ENCODE measurements at places on chromosomes 2 and 18.
A peak's percentile ranks its signal among the peaks of the same experiment; 100 is the strongest.

GRCh38 chr2:86413296-86414094 is 27.7 kb upstream of the KDM3A start:
- no peak for DNase-seq

DNA sequence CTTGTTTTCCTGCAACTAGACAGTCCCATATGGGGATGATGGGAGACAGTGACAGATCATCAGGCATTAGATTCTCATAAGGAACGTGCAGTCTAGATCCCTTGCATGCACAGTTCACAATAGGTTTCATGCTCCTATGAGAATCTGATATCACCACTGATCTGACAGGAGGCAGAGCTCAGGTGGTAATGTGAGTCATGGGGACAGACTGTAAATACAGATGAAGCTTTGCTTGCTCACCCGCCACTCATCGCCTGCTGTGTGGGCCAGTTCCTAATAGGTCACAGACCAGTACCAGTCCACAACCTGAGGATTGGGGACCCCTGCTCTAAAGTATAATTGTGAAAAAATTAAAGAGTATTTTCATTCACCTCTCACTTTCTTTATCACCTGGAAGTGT is 23.6 kb upstream of the RAB1A start:
- DNase-seq: peak; percentile 18

GRCh38 chr2:19125901-19126680 is 232.3 kb downstream of the OSR1 start:
- DNase-seq: no peak

DNA sequence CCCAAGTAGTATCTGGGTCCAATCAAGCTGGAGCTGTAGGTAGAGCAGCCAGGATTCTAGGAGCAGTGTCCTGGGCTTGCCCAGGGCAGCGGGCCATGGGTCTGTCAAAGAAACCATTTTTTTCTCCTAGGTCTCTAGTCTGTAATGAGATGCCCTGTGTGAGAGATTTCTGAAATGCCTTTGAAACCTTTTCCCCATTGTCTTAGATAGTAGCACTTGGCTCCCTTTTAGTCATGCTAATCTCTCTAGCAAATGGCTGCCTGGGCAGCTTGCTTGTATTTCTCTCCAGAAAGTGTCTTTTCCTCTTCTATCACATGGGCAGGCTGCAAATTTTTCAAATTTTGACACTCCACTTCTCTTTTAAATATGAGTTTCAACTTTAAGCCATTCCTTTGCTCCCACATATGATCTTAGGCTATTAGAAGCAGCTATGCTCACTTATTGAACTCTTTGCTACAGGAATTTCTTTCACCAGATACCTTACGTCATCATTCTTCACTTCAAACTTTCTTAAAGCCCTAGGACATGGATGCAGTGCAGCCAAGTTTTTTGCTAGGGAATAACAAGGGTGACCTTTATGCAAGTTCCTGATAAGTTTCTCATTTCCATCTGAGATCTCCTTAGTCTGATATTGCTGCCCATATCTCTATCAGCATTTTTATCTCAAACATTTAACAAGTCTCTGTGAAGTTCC is 890.2 kb upstream of the VRK2 start:
- no peak for DNase-seq

DNA sequence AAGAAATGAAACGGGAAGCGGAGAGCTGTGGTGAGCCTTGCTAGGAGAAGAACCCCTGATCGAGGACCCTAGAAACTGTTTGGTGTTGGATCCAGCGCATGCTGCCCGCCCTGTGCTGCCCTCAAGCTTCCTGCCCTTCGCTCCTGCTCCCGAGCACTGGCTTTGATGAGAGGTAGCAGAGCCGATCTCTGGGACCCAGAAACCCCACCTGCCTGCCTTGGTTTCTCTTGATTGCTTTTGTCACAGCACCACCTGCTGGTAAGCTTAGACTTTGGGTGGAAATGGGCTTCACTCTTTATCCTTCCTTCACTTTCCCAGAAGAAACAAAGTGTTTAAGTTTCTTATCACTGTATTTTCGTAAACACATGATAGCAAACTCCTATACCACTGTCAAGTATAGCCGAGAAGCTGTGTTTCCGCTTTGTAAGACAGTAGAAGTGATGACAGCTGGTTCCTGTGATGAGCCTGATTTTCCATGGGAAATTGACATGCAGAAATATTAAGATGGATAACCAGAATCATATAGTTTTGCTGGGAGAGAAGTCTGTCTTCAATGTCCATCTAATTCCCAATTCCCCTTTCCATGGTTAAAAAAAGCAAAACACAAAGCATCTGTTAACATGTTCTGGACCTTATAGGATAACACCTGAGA is 267.4 kb downstream of the PHLPP1 start:
- peak; percentile 15 for DNase-seq

DNA sequence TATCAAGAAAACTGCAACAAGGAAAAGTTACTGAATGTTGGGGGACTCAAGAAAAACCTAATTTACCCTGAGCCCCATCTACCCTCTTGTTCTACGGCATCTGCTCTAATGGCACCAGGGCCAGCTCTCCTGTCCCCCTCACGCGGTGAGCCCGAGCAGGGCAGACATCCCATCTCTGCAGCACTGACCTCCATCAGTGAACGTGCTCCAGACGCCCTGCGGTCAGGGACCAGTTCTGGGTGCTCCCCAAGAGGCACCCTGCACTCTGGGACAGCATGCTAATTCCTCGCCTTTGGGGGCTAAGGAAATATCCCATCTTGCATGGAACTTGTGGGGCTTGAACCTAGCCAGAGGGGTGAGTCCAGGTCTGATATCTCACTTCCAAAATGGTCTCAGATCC is 43.0 kb downstream of the CENPO start:
- DNase-seq: no peak

- DNase-seq: no peak
Measured at GRCh38 chr2:24912986-24913385, 7.1 kb downstream of the ADCY3 start.

- no peak for DNase-seq
Measured at GRCh38 chr2:149175956-149176355, 137.5 kb downstream of the LYPD6B start.

GRCh38 chr2:9757501-9758264 is 85.6 kb upstream of the TAF1B start:
- no peak for DNase-seq

GRCh38 chr2:159051133-159051532 is 82.7 kb downstream of the TANC1 start:
- no peak for DNase-seq

- DNase-seq: no peak
Measured at GRCh38 chr2:42917425-42917927, 125.1 kb upstream of the HAAO start.

DNA sequence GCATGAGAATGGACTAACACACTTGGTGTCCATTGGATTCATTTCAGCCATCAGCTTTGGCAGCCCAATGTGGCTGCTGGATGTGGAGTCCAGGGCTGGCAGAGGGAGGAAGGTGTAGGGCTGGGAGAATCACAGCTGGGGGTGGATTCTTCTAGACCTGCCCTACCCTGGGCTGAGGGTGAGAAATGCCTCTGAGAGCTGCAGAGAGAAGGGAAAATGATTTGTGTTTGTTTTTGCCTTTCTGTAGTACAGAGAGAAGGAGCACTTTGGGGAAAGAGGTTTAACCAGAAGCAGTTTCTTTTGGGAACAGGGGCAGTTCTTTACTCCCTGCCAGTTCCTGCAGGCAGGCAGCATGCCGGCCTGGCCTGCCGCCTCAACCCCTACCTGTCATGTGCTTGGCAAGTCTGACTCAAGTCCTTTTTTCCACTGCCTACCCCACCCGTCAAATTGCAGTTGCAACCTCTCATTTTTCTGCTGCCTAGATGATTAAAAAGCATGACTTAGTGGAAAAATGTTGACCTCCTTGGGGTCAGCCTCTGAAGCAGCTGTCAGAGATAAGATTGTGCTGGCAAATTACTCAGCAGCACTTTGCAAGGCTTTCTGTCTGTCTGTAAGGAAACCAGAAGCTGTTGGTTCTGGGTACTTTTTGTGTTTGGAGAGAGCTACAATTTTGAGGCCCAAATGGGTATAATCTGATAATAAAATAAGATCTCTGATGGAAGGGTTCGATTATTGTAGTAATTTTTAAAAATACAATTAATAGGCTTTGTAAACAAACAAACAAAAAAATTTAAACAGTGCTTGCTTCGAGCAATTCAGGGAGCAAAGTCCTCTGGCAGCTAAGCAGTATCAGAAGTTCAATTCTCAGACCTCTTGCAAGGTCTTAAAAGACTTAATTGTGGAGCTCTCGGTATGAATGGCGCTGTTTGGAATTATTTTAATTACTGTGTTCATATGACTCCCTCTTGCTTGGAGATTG is 21.7 kb downstream of the LBH start:
- DNase-seq: peak; percentile 96

DNA sequence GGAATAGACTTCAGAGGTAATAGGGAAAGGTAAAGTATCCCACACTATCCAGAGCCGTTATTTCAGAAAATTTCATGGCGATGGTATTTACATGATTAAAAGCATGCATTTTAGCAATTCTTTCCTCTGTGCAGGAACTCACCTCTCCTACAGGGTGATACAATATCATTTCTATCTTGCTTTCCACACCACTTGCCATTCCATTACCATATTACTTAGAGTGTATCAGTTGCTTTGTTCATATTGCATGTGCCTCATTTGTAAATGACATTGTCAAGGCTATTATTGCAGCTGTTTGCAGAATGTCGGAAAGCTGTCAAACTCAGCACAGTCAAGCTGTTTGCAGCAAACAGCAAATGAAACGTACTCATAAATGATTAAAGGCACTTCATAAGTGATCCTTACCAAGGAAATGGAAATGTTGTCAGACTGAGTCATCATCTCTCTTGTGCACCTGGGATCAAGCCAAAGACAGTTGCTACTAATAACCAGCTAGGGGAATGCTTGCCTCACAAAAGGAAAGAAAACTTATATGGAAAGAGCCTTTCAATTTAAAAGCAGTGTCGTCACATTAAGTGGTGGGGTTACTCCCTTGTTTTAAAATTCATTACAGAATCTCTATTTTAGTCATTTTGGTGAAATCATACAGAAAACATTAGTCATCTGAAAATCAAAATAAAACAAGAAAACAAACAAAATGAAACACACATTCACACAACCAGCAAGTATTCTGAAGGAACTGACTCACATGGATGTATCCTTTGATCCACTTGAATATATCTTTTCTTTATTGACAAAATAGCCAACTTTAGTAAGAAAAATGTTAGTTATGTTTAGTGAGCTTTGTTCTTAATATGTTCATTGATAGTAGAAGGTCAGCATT is 1064.1 kb upstream of the CNTNAP5 start:
- no peak for DNase-seq

GRCh38 chr2:46615555-46615954 is 136.2 kb downstream of the TMEM247 start:
- no peak for DNase-seq

DNA sequence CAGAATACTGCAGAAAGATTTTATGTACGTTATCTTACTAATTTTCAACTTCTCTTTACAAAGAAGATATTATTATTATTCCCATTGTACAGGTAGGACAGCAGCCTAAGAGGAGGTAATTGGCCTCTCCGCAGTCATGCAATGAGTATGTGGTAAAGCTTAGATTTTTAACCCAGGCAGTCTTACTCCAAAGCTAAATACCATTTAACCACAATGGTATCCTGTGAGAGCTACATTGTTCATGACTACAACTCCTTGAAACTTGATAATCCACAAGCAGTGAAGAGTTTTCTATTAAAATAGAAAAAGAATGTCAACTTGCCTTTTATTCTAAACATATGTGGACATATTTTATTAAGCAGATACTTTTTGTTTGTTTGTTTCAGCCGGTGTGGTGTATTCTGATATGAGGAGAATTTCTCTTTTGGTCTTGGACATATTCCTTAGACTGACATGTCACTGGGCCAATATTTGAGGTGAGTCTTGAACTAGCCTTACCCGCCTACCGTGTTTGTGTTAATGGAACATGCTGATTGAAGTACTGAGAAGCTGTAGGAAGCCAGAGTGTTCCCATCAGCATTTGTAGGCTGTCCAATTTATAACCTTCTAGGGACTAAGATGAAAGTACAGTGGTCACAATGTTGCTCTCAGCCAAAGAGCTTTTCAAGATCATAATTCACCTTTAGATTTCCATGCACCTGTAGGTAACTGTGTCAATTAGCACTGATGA is 293.9 kb upstream of the DCC start:
- DNase-seq: no peak

- DNase-seq: peak; percentile 48
Measured at GRCh38 chr2:160246356-160246755, 46.3 kb upstream of the ITGB6 start.

DNA sequence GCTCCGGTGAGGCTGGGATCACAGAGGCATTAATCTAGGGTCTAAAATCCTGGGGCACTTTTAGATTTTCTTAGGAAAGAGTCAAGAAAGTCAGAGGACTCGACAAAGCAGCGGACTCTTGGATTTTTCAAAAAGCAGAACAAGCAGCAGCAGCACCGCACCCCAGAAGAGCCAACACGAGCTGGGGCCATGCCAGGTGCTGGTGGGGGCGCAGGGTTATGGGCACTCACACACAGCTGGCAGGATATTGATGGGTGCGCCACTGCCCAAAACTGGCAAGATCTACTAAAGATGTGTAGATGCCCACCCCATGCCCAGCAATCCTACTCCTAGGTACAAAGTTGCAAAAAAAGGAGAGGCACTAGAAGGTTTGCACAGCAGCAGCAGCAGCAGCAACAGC is 33.9 kb upstream of the SEMA4C start:
- DNase-seq: no peak

- DNase-seq: no peak
Measured at GRCh38 chr2:215685238-215685990, 249.5 kb upstream of the FN1 start.

DNA sequence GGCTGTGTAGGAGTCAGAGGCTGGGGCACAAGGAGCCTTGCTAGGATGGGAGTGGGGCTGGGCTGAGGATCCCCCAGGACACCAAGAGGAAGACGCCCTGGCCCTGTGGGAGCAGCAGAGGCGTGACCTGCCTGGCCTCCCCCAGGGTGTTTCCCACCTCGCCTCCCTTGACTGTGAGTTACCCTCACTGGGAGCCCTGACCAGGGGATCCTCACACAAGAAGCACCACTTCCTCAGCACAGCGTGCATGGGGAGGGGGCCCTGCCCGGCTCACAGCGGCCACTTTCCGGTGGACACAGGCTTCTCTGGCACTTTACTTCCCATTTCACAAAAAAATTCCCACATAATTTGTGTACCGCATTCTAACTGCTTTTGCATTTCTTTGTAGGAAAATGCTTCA is 187.7 kb downstream of the EIPR1 start:
- DNase-seq: no peak

- DNase-seq: peak; percentile 40
Measured at GRCh38 chr2:88658326-88658725, 31.1 kb upstream of the EIF2AK3 start.
